ENCODE measurements at places on chromosomes 2 and 18. TPM values are rescaled to one million over a fixed set of nuclear protein-coding genes. Genes with fewer than 3 reads are reported as not detected.

GRCh38 chr2:41947701-41948396, 100.0 kb upstream of the PKDCC start:
- DNase-seq = no peak

GAL3ST2 gene
- not detected for total RNA-seq

DNA sequence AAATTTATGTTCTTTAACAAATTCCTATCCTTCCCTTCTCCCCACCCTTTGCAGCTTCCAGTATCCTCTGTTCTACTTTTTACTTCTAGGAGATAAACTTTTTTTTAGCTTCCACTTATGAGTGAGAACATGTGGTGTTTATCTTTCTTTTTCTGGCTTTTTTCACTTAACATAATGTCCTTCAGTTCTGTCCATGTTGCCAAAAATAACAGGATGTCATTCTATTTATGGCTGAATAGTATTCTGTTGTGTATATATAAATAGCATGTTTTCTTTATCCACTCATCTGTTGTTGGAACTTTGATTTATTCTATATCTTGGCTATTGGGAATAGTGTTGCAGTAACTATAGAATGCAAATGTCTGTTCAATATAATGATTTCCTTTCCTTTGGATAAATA, 1191.2 kb downstream of the CNTNAP5 start:
- DNase-seq = no peak

DNA sequence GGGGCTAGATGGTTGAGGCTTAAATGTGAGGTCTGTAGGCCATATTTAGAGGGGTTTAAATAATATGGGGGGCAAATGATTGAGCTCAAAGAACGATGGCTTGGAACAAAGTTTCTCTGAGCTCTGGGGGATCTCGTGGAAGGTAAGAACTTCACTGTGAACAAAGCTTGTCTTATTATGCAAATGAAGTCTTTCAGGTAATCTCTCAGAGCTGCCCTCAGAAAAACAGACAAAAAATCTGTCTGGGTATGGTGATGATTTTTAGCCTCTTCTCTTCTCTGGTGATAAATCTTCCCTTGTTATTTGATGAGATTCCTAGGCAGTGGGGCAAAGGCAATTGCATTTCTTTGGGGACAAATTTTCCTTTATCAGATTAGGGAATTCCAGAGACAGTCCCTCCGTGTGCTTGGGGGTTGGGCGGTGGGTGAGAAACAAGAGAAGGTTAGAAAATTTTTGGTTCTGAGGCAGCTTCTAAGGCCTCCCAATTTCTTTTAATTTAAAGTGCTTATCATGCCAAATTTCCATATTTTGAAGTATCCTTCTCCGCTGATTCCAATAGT, 760.4 kb downstream of the TSN start:
- DNase-seq = no peak
